ENCODE measurements at places on chromosomes 1 and 21.

GRCh38 chr1:206050655-206051235 lies 2.2 kb upstream of the RHEX start:
- peak; percentile 32 for DNase-seq

- DNase-seq, result no peak
Measured at GRCh38 chr1:46587069-46587468, 17.0 kb downstream of the MKNK1 start.

- peak; percentile 87 for DNase-seq
Measured at GRCh38 chr21:28229814-28230213, 762.9 kb downstream of the LTN1 start.

DNA sequence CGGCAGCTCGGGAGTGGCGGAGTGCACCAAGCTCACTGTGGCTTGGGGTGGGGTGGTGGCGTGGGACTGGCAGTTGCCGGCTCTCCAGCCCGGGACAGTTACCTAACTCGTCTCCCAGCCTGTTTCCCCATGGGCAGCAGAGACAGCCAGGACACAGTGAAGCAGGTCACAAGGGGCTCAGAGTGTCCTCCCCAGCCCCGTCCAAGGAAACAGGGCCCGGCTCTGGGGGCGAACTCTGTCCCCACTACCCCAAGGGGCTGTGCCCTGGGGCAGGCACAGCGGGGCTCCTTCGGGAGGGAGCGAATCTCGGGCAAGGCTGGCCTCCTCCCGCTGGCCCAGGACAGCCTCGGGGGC lies 759 bp downstream of the GPR157 start:
- no peak for DNase-seq

DNA sequence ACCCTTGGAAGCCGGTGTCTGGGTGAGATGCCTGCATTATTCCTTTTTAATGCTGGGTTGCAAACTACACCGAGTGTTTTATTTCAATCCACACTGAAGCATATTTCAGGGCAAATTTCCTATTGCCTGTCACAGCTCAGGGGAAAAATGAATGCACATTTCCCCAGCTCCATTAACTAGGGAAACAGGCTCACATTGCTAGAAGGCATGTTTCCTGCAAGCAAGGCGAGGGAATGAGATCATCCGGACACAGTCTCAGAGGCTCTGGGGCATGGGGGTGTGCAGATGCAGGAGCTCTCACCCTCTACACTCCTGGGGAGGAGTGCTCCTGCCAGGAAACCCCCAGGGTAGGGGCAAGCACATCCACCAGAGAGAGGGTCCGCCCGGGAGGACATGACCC lies 24.6 kb downstream of the SYT2 start:
- no peak for DNase-seq

- peak; percentile 87 for DNase-seq
Measured at GRCh38 chr1:109762821-109763645, 690 bp downstream of the EPS8L3 start.

- DNase-seq, result no peak
Measured at GRCh38 chr1:4959216-4959615, 304.8 kb downstream of the AJAP1 start.

GRCh38 chr1:53062708-53063591 lies 937 bp downstream of the PODN start:
- no peak for DNase-seq

DNA sequence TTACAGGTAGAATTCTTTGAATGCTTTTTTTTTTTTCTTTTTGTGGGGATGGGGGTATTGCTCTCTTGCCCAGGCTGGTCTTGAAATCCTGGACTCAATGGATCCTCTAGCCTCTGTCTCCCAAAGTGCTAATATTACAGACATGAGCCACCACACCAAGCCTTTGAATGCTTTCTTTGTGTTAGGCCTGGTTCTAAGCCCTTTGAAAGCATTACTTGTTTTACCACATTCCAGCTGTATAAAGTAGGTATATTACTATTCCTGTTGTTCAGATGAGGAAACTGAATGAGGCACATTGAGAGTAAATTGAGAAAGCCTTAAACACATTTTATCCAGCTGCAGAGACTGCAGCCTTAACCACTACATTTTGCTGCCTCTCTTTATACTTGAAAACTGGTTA lies 841.8 kb upstream of the ADGRL4 start:
- no peak for DNase-seq

DNA sequence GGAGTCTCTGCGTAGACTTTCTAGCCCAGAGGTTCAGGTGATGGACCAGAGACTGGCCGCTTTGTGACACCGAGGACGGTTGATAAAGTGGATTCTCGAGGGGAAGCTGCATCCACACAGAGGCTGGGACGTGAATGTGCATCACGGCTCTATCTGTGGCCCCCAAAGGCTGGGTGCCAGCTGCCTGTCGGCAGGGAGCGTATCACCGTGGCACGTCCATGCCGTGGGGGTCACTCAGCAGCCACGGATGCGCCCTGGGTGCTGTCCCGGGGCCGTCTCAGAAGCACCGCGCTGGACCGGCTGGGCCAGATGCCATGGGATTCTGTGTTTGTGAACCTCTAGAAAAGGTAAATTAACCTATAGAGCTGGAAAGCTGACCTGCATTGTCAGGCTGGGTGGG lies 57.2 kb upstream of the TRAPPC10 start:
- DNase-seq, result no peak

DNA sequence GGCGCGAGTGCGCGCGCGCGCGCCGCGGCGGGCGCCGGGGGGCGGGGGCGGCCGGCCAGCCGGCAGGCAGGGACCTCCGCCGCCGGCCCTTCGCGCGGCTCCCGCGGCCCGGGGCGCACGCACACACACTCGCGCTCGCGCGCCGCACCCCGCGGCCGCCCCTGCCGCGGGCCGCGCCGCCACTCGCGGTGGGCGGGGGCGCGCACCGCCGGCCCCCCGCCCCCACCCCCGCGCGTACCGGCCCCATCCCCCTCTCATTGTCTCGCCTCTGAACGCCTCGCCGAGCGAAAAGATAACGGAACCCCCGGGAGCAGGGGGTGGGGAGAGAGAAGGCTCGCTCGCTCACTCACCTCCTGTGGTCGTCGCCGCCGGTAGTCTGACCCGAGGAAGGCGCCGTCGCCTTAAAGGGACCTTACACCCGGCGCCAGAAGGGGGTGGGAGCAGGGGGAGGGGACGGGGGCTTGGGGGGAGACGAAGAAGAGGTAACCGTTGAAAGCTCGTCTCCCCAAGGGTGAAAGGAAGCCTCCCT lies 428 bp downstream of the POGZ start:
- DNase-seq, result peak; percentile 68

DNA sequence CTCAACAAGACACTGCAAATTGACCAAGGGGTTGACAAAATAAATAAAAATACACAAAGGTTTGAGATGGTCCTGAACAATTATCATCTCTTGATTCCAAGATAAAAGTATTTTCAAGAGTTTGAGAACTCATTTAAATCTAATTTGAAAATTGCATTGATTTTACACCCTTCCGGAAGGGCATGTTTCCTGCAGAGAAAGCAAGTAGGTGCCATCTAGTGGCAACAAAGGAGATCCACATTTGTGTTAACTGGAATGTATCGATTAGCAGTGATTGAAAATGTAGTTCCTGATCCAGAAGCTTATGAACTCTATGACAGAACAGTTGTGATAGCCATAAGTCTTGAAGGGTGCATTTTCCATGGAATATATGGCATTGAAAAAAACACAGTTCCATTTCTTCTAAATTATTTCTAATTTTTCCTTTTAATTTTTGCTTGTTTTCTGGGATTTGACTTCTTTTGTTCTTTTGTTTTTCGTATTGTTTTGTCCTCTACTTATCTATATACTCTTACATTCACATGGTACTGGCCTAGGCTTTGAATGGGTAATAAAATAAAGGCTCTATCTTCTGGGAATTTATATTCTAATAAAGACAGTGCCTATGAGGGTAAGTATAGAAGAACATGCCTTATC lies 143.7 kb downstream of the DNM3 start:
- peak; percentile 28 for DNase-seq

- DNase-seq, result peak; percentile 61
Measured at GRCh38 chr1:241985787-241986186, 13.1 kb downstream of the MAP1LC3C start.

- DNase-seq, result peak; percentile 88
Measured at GRCh38 chr1:39395357-39395831, 96.0 kb upstream of the BMP8A start.

DNA sequence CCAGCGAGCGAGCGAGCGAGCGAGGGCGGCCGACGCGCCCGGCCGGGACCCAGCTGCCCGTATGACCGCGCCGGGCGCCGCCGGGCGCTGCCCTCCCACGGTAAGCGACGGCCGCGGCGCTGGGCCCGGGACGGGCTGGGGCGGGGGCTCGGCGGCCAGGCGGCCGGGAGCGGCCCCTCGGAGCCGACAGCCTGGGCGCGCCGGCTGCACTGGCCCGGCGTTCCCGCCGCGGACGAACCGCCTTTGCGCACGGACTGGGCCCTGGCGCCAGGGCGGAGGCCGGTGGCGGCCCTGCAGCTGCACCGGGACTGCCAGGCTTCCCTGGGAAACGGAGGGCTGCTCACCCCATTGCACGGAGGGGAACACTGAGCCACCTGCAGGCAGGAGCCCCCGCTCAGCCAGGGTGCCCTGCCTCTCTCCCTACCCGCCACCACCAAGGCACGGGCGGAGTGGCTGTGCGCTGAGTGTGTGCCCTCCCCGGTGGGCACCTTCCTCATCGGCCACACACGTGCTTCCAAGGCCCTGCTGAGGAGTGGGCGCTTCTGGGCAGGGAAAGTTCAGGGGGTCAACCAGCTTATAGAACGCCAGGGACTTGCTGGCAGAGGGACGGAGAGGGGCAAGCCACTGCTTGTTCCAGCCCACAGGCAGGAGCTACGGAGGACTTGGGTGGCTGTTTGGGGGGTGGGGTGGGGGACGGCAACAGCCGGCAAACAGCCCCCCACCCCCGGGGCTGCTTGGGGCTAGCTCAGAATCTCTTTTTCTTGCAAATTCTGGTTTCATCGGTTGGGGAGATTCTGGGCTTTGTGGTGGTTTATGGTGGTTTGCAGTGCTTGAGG lies 532 bp downstream of the CSF1 start:
- no peak for DNase-seq

DNA sequence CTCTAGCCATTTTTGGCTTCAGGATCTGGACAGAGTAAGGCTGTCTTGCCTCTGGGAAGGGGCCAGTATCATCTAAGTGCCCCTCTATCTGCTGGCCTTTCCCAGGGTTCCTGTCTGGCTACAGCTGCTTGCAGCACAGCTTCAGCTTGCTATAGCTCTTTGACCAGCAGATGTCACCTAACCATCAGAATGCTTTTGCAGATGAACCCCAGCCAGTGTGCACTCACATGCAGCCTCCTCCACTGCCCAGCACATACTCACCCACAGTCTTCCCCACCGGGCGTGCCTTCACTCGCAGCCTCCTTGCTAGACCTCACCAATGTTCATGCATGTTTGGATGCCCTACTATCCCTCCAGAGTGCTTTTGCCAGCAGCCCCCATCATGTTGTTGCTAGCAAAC lies 769.0 kb downstream of the BRINP3 start:
- peak; percentile 29 for DNase-seq

- peak; percentile 16 for DNase-seq
Measured at GRCh38 chr1:175481126-175482070, 262.0 kb downstream of the TNR start.

- DNase-seq, result no peak
Measured at GRCh38 chr1:40649592-40649930, 15.9 kb downstream of the RIMS3 start.

DNA sequence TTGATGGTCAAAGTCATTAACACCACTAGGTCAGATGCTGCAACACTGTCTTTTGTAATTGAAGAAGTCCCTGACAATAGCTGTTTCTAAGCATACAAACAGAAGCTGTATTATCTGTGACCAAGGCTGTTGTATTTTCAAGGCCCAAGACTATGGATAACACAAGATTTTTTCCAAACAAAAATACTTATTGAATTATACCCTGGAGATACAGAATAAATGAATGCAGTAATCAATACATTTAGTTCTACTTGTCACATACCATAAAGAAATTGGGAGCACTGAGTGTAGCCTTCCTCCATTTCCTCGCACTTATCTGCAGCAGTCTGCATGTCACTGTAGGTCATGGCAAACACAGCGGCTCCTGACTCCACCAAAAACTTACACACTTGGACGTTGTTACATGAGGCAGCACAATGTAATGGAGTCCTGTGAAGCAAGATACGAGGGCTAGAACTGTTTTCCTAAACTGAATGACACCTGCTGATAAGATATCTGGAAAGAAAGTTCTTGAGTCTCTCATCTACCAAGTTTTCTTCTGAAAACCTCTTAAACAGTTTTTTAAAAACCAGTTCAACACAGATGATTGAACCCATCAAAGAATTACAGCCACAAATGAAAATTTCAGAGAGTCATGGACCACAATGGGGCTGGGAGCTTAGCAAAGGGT lies 56.9 kb downstream of the TP53BP2 start:
- no peak for DNase-seq

DNA sequence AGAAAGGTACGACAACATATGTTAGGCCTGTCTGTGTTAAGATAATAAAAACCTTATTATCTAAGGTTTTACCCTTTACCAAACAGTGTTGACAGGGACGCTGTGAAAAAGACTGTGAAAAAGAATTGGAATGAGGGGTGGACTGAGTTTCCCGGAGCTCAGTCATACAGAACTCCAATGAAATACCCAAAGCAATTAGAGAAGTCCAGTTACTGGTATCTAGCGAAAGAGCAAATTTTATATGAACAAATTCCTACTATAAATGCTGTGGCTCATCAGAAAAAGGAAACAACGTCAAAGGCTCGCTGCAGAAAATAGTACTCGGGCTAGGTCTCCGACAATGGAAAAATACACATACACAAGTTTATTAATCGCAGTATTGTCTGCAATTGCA lies 708 bp upstream of the RBBP5 start:
- DNase-seq, result no peak

DNA sequence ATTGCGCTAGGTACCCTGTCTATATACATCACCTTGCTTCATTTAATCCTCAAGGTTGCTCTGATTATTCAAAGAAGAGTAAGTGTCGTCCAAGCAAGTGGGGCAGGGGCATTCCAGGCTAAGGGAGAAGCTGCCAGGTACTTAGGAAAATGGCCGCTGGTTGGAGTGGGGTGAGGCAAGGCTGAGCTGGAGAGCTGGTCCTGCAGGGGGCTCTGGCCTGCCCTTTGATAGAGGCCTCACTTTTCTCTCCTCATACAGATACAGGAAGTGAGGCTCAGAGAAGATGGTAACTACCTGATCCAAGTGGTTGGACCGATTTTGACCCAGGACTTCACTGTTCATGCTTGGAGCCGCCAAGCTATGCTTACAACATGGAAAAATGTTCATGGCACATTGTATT lies 86.9 kb upstream of the ZBTB40 start:
- no peak for DNase-seq

DNA sequence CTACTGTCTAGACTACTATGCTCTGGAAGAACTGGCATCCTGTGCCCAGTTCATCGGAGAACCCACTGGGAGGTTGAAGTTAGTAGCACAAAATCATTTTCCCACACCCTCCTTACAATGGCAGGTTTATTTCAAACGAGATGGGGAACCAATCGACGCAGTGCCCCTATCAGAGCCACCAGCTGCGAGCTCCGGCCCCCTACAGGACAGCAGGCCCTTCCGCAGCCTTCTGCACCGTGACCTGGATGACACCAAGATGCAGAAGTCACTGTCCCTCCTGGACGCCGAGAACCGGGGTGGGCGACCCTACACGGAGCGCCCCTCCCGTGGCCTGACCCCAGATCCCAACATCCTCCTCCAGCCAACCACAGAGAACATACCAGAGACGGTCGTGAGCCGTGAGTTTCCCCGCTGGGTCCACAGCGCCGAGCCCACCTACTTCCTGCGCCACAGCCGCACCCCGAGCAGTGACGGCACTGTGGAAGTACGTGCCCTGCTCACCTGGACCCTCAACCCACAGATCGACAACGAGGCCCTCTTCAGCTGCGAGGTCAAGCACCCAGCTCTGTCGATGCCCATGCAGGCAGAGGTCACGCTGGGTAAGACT lies 115.5 kb upstream of the KLHDC7A start:
- DNase-seq, result no peak

- peak; percentile 74 for DNase-seq
Measured at GRCh38 chr1:68016381-68016780, 34.0 kb downstream of the DIRAS3 start.

GRCh38 chr1:17564458-17565393 lies 25.2 kb downstream of the ARHGEF10L start:
- DNase-seq, result no peak
